ENCODE measurements at places on chromosomes 2 and 18.

DNA sequence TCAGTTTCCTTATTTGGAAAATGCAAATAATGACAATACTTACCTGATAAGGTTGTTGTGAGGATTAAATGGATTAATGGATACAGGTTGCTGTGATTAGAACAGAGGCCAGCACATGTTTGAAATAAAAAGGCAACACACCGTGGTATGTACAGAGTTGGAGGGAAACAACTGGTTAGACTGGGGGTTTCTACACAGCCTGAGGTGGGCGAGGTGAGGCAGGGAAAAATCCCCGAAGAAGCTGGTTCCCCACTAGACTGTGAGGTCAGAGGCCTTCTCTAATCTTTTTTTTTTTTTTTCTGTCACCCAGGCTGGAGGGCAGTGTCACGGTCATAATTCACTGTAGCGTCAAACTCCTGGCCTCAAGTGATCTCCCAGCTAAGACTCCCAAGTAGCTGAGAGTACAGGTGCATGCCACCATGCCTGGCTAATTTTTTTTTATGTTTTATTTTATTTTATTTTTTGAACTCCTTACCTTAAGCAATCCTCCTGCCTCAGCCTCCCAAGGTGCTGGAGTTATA is 1.2 kb upstream of the E2F6 start:
- DNase-seq = no peak

DNA sequence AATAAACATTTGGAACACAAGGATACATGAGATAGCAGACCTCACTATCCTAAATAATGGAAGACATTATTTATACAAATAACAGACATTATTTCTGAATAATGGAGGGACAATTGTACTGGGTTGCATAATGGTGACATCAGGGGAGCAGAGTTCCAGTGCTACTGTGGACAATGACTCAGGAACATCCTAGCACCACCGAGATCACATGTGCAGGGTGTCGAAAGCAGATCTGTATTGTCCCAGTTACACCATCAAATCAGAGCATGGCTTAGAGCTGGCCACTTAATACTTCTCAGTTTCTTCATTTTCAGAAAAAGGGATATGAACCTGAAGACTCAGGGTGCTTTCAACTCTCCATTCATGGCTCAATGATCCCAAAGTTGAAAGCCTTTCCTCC is 249.1 kb upstream of the RBMS1 start:
- DNase-seq = no peak

- no peak for DNase-seq
Measured at GRCh38 chr2:217444932-217445331, 557.9 kb downstream of the TNS1 start.

DNA sequence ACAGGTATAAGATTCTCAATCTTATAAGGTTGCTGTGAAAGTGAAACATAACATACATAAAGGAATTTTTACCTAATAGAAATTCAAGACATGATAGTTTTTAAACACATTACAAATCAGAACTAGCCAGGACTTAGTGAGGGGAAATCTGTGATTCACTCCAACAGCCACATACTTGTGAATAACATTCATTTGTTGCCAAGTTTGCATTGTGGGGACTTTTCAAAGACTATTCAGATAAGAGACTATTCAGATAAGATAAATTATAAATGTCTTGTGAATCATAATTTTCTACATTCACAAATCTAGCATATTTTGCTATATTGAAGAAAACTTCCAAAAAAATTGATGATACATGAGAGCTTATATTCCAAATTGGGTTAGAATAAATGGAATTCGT is 345.3 kb upstream of the CDH20 start:
- DNase-seq = no peak

- DNase-seq = no peak
Measured at GRCh38 chr2:75525434-75526310, 35.1 kb downstream of the EVA1A start.

GRCh38 chr2:59956981-59957380 is 596.5 kb downstream of the BCL11A start:
- DNase-seq = no peak

All from DMS 273 treated with DMSO at 0.1 percent for 48 hours (cell line).